Activated naive CD8-positive, alpha-beta T cell treated with anti-CD3 and anti-CD28 coated beads, Interleukin-2, amount 10 ng/mL, durations not matched to agents 7 days and 5 days (primary cell): ENCODE measurements at places on chromosomes 5 and 9. TPM values are rescaled to one million over a fixed set of nuclear protein-coding genes. Genes with fewer than 3 reads are reported as not detected.
A peak's percentile ranks its signal among the peaks of the same experiment; 100 is the strongest.

- H3K27me3 ChIP-seq = peaks cover 37% of the 10 kb centered on the region
These were observed 6.5 kb upstream of the HMCN2 start for GRCh38 chr9:130259044-130259443.

DNA sequence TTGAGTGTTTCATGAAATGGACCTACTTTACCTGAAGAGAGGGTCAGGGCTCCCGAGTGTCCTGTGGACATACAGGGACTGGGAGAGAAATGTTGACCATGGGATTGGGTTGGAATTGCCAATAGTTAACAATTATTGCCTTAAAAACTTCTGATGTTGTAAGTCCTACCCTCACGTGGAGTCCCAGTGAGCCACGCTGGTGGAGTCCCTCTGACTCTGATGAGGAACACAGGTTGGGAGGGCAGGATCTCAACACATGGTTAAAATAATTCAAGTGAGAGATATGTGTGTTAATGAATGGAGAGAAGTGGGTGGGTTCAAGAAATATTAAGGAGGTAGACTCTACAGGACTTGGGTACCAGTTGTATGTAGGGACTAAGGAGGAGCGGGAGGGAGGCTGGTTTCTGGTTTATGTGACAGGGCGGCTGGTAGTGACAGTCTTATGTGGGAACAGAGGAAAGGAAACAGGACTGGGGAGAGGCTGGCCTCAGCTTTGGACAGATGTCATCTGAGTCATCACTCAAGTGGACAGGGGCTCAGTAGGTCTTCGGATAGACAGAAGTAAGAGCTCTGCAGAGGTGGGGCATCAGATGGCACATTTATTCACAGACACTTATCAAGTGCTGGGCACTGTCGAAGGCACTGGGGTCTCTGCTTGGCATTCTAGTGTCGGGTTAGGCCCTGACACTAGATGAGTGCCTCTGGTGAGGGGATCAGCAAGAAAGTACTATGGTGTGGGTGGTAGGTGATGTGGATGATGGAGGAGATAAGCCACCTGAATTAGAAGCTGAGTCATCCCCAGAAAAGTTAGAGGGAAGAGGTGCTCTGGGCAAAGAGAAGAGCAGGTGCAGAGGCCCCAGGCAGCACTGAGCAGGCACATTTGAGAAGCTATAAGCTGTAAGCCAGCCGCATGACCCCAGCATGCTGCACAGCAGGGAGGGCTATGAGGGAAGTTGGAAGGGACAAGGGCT lies 27.2 kb downstream of the MAML1 start:
- peak overlapping the region; percentile 53 for H3K27ac ChIP-seq
- no peak overlapping the region for H3K4me3 ChIP-seq
- no peak for DNase-seq
- H3K36me3 ChIP-seq = peaks cover 6% of the 10 kb centered on the region
- H3K27me3 ChIP-seq = no peaks in the 10 kb centered on the region

GRCh38 chr5:67908126-67908765 lies 307.3 kb upstream of the PIK3R1 start:
- peaks cover 3% of the 10 kb centered on the region for H3K27me3 ChIP-seq
- no peak overlapping the region for H3K4me3 ChIP-seq
- no peaks in the 10 kb centered on the region for H3K36me3 ChIP-seq
- no peak for DNase-seq
- no peak overlapping the region for H3K27ac ChIP-seq

GRCh38 chr9:37370968-37371563 lies 51.4 kb upstream of the GRHPR start:
- DNase-seq = no peak
- H3K4me3 ChIP-seq = no peak overlapping the region
- H3K27me3 ChIP-seq = no peaks in the 10 kb centered on the region

SLC34A3 gene
- not detected for total RNA-seq

CMYA5 gene
- 0.22 TPM for total RNA-seq

PRLR gene
- not detected for total RNA-seq

PCDHGA3 gene
- total RNA-seq = 0.14 TPM

LTC4S gene
- total RNA-seq = 6.3 TPM

SPINK1 gene
- total RNA-seq = not detected
